ENCODE measurements at places on chromosomes 1 and 21.

GRCh38 chr1:19014765-19015164 is 58.3 kb upstream of the IFFO2 start:
- DNase-seq = no peak

DNA sequence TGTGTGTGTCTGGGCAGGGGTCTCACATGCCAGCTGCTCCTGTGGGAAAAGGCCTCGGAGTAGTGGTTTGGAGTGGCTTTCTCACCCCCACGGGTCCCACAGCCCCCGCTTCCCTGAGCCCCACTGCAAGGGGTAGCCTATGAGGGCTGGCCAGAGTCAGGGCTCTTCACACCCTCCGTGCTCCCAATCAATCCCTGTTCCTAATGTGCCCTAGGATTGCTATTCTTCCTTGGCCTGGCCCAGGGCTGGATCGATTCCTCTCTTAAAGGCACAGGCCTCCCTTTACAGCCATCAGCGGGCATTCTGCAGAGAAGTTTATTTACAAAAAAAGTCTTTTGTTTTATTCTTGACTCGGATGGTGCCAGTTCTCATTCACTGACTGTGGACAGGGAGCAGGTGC is 19.3 kb upstream of the ACTL8 start:
- no peak for DNase-seq

DNA sequence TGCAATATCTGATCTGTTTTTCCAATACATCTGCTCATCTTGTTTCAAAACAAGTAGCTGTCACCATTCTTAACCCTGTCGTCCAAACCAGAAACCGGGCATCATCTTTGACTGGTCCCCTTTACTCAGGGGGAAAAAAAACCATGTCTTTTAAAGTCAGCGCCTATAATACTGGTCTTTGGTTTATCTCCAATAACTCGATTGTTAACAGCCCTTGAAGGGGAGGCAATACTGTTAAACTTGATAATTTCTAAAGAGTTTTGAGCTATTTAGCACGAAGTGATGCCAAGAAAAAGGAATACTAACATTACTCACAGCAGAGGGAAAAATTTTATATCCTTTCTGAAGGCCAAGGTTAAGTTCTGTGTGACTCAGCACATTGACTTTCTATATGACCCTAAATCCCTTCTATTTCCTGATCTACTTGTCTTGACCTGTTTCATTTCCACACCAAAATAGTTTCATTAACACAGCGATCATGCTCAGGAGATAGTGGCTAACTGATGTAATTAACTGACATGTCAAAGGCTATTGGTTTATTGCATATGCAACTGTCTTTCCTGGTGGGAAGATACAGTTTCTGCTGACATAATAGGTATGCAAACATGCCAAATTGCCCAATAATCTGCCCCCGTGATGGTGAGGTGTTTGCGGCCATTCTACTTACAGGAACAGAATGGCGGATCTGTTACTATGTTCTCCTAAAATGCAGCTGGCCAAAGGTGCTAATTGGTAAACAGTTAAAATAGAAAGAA is 59.1 kb downstream of the NFIA start:
- DNase-seq = no peak

GRCh38 chr21:35051287-35051818 is 2.3 kb upstream of the RUNX1 start:
- peak; percentile 82 for DNase-seq

DNA sequence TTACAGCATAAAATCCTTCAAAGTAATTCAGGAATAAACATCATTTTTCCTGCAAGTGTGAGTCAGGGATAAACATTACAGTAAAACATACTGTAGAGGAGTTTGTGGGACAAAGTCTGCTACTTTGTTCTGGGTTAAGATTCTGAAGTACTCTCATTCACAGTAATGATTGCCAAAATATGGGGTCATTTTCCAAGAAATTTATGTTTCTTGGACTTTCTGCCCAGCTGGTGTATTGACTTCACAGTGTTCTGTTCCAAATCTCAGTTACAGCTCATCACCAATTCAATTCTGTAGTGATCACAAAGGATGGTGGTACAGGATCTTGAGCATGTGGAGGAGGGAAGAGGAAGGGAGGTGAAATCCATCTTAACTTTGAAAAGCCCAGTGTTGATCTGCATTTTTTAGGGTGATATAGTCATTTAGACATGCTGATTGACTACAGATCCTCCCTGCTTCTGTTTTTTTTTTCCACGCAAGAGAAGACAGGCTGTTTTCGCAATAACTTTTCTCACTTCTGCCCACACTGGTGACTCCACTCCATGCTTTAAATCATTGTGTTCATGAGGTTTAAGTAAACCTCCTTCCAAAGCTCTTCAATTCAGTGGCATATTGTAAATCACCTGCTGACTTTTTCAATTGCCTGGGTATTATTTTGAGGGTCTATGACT is 60.4 kb upstream of the C1orf53 start:
- DNase-seq = no peak
